ENCODE measurements at places on chromosomes 3 and 15. TPM values are rescaled to one million over a fixed set of nuclear protein-coding genes. Genes with fewer than 3 reads are reported as not detected.
A peak's percentile ranks its signal among the peaks of the same experiment; 100 is the strongest.

The LRRK1 gene
- 1.4 TPM for total RNA-seq

GRCh38 chr15:62603742-62604141 lies 438.7 kb upstream of the C2CD4B start:
- no peak for DNase-seq

GRCh38 chr15:77584201-77584600 lies 48.5 kb downstream of the LINGO1 start:
- no peak for DNase-seq

- DNase-seq, result no peak
Observed at GRCh38 chr3:81186412-81186811, 575.0 kb downstream of the GBE1 start.

GRCh38 chr15:69891070-69891536 lies 206.6 kb downstream of the TLE3 start:
- no peak for DNase-seq

GRCh38 chr3:24830230-24831152 lies 335.8 kb upstream of the THRB start:
- peak; percentile 40 for DNase-seq

- no peak for DNase-seq
Observed at GRCh38 chr15:31328428-31328968, 1.9 kb downstream of the KLF13 start.

DNA sequence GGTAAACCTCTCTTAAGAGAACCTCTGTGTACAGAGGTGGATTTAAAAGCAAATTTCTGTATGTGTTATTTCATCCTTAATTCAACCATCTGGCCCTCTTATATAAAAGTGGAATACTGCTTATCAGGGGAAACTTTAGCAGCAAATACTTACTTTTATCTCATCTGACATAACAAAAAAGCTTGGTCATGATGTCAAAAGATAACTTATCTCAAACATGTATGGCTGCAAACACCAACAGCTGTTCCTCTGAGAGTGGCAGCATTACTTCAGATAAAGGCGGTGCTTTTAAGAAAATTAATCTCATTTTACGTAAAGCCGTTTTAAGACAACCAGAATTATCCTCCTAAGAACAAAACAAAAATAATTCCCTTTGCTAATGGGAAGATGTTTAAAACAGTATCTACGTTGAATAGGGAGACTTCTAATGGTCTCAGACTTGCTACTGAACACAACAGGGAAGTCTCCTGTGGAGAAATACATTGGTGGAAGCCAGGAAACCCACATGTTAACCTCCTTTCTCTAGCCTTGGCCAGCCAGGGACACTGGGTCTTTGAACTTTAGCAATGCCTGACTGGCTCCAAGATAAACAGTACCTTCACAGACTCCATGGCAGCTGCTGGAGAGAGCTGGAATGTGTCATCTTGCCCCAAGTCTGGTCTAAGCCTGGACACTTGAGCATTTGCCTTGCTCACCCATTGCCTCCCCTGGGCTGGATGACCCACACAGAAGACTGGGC lies 18.1 kb downstream of the ARRDC4 start:
- DNase-seq, result no peak

- no peak for DNase-seq
Observed at GRCh38 chr3:148940983-148941382, 50.4 kb upstream of the GYG1 start.

- no peak for DNase-seq
Observed at GRCh38 chr3:14524311-14524711, 15.8 kb downstream of the GRIP2 start.

DNA sequence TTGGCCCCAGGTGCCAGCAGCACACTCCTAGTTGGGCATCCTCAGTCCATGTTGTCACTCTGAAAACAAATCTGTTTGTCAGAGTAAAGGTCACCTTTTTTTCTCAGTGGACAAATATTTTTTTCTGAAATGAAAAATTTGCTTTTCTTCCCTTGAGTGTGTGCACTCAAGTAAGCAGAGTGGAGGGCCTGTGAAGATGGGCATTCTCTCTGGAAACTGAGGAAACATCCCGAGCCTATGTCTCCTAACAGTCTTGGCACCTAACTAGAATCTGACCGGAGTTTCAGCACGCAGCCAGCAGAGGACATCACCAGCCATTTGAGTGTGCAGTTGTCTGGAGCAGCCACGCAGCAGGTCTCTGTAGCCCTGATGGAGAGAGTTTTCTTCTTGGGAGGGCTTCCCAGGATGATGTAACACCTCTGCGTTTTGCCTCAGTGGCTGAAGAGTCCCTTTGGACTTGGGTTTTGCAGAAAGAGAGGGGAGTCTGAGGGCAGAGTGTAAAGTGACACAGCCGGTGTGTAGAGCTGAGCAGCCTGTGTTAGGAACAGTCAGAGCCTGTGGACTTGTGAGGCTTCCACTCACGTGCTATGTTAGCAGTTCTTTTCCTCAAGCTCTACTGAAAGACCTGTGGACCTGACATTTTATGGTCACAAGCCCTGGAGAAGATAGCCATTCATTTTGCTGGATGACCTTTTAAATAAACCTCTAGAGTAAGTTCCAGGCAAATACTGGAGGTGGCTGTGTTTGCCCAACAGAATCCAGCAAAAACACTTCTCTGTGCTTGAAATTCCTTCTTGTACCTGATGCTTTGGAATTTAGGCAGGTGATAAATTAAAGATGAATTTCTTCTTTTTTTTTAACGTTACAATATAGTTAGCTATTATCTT lies 51.6 kb downstream of the ABHD2 start:
- no peak for DNase-seq

DNA sequence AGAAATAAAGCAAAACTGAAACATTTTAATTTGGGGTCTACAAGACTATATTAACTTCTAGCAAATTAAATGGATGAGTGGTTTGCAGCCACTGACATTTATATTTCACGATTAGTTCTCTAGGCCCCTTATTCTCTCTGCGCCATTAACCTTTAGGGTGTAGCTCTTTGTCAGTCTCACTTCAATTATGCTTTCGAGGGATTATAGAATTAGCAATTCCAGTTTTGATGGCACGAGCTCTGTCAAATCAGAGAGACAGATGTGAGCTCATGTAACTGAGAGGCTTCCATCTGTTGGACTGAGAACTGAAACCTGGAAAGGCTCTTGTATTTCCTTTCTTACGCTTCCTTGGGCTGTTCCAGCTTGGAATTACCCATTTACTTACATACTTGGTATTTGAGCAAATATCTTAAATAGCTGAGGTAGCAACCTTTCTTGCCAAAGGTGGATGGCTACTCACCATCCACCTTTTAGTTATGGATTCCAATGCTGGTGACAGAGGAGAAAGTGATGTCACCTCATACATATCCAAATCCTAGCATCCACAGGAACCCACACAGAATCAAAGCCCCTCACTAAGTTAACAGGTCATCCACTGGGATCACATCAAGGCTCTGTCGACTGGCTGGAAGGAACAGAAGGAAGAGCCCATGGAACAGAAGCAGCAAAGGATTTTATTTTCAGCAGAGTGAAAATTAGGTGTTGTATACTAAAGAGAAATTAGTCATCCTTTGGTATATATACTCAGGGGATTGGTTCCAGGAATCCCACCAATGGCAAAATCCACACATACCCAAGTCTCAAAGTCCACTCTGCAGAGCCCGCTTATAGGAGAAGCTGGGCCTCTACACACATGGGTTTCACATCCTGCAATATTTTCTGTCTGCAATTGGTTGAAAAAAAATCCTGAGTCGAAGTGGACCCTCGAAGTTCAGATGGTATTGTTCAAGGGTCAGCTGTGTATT lies 20.8 kb downstream of the VGLL4 start:
- DNase-seq, result no peak

- DNase-seq, result no peak
Observed at GRCh38 chr3:123113889-123114450, 47.1 kb downstream of the PDIA5 start.

- DNase-seq, result no peak
Observed at GRCh38 chr3:170718848-170719247, 133.0 kb upstream of the SLC7A14 start.

DNA sequence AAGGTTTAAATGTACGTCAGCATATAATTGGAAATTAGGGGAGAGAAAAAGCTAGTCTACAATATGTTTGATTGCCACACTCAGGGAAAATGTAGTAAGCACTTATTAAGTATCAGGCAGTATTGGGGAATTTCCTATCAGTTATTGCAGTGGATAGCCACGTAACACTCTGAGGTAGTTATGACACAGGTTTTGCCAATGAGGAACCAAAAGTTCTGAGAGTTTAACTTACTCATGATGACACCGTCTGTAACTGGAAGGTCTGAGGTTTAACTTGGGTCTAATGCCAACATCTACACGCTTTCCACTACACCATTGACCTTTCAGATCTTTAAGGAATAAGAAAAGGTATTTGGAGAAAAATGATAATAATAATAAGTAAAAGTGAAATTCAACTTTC lies 89.5 kb downstream of the ZMAT3 start:
- DNase-seq, result no peak
